ENCODE measurements at places on chromosomes 1 and 21. TPM values are rescaled to one million over a fixed set of nuclear protein-coding genes. Genes with fewer than 3 reads are reported as not detected.

The DPH2 gene
- 48.2 TPM for total RNA-seq

The SCNM1 gene
- 89.1 TPM for total RNA-seq

The CTSE gene
- total RNA-seq: not detected

The CD5L gene
- total RNA-seq: not detected

The IQCC gene
- total RNA-seq: 5.0 TPM

- H3K27ac ChIP-seq: no peak overlapping the region
- no peak for DNase-seq
- peaks cover 83% of the 10 kb centered on the region for H3K36me3 ChIP-seq
- H3K4me1 ChIP-seq: peaks cover 69% of the 10 kb centered on the region
These were observed 7.7 kb downstream of the YBX1 start for GRCh38 chr1:42689912-42690311.

GRCh38 chr1:28246427-28246832 is 10.5 kb downstream of the ATP5IF1 start:
- H3K36me3 ChIP-seq: no peaks in the 10 kb centered on the region
- peak; percentile 34 for DNase-seq
- H3K4me1 ChIP-seq: peaks cover 49% of the 10 kb centered on the region
- H3K4me3 ChIP-seq: peak overlapping the region; percentile 92

DNA sequence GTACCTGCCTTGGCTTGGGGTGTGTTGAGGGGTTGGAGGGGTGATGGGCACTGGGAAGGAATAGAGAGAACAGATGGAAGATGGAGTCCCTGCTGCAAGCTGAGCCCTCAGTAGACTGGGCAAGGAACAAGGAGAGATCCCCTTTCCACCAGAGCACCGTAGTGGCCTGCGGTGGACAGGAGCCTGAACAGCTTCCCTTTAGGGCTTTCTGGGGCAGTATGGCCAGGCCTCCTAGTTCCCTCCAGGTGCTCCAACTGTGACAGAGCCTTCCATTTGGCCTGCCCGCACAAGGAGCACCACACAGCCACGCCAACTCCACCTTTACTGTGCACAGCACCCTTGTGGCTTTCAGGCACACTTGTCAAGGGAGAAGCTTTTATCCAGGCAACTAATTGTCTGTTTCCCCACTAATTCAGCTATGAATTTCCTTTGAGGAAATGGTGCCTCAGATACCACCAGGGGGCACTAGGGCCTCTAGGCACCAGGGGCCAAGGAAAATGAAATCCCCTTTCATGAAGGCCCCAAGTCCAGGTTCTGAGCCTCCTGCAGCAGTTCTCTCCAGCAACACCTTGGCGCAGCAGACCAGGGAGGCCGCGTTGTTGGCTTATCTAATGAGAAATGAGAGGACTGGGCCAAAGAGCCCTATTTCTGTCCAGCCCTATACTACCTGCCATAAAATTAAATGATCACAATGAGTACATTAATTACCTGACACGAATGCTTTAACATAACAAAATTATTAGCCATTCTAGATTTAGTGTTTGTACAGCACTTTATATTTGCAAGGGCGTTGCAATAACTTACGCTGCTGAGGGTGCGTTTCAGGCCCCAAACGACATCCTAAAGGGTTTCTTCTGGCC is 23.1 kb upstream of the ERI3 start:
- H3K4me1 ChIP-seq: no peaks in the 10 kb centered on the region
- no peaks in the 10 kb centered on the region for H3K36me3 ChIP-seq
- no peak for DNase-seq
- no peak overlapping the region for H3K27ac ChIP-seq

DNA sequence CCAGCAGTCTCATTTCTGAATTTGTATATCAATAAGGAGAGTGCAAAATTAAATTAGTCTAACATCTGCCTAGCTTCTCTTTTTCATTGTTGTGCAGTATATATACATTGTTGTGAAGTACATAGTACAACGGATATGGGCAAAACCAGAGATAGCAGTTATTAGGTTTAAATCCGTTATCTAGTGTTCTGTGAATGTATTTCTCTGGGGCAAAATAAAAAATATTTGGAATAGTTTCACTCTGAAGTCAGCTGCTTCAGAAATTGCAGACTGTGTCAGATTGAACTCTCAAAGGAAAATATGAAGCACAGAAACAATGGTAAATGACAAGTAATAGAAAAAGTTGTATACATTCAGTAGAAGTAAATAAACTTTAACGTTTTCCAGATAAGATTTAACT is 836.5 kb upstream of the CXADR start:
- H3K4me1 ChIP-seq: no peaks in the 10 kb centered on the region
- H3K27ac ChIP-seq: no peak overlapping the region
- no peaks in the 10 kb centered on the region for H3K36me3 ChIP-seq
- H3K27me3 ChIP-seq: no peaks in the 10 kb centered on the region
- no peak for DNase-seq

- DNase-seq: no peak
- H3K27ac ChIP-seq: no peak overlapping the region
- no peak overlapping the region for H3K4me3 ChIP-seq
These were observed 56.1 kb downstream of the RIPK4 start for GRCh38 chr21:41710823-41711160.

- DNase-seq: no peak
- no peak overlapping the region for H3K27ac ChIP-seq
- H3K27me3 ChIP-seq: no peaks in the 10 kb centered on the region
- no peak overlapping the region for H3K4me3 ChIP-seq
These were observed 157.6 kb downstream of the CACNA1E start for GRCh38 chr1:181640956-181641355.

DNA sequence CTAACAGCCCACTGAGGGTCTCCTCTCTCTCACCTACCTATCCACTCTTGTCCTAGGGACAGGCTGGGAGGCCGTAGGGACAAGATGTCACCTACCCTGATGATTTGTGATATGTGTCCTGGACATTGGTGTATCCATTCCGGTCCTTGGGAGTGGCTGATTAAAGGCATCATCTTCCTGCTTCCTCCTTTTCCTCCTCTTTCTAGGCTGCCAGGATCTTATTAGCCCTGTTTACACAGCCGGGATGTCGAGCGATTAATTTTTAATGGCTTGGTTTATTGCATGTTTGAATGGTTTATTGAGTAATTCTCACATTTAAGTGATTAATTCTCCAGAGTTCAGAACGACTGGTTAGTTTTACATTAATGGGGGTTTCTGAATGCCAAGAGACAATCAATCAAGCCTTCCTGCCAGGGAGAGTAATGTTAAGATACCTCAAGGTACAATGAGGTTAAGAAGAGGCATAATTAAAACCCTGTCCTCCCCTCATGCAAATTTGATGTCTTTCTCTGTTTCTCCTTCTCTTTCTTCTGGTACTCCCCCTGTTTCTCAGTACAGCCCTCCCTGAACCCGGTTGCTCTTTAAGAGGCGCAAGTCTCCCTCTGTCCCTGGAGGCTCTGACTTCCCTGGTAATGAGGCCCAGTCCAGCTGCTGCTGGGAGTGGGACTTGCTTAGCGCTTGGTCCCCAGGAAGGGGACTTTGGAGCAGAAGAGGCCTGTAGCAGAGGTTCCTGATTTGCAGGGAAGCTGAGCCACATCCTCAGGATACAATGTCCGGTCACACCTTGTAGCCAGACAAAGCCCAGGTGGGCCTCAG is 50.9 kb downstream of the ACTL8 start:
- H3K27ac ChIP-seq: no peak overlapping the region
- H3K4me3 ChIP-seq: no peak overlapping the region
- H3K36me3 ChIP-seq: no peaks in the 10 kb centered on the region
- no peak for DNase-seq

DNA sequence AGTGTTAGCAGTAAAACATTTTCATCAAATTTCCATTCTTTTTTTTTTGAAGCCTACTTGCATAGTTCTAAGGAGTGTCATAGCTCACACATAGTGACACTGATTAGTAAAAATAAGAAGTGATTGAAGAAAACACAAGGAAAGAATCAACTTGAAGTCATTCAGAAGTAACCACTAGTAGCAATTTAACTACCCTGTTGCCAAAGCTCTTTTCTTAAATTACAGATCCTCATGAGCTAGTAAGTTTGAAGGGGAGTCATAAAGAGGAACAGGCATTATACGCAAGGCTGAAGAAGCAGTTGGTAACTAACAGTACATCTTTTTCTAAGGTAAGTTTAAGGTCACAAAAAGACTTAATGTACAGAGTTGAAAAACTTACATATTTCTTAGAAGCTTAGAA is 332.2 kb downstream of the CHRM3 start:
- peak overlapping the region; percentile 84 for H3K4me3 ChIP-seq
- no peak for DNase-seq
- H3K27me3 ChIP-seq: no peaks in the 10 kb centered on the region
- no peaks in the 10 kb centered on the region for H3K36me3 ChIP-seq

- H3K36me3 ChIP-seq: no peaks in the 10 kb centered on the region
- H3K4me1 ChIP-seq: peaks cover 3% of the 10 kb centered on the region
- no peak overlapping the region for H3K27ac ChIP-seq
- H3K4me3 ChIP-seq: no peak overlapping the region
- DNase-seq: no peak
These were observed 3.0 kb downstream of the SLC44A3 start for GRCh38 chr1:94823116-94823515.

DNA sequence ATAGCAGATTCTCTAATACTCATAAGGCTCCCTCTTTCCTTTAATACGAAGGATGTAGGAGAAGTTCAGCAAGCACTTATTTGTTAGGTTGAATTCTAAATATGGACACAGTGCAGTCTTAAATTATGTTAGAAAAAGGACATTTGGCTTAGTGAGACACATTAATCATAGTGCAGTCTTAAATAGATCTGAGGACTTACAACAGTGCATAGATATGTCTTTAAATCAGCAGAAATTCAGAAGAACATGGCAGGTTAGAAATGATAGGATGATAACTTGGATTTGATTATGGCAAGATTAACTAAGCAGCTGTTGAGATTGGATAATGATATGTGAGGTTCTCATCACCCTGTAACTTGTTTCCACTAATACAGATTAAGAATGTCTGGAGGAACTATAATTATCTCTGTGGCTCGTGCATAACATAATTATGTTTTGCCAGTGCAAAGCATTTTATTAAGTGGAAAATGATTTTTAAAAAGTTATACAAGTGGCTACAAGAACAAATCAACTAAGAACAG is 485.9 kb downstream of the USP25 start:
- H3K4me3 ChIP-seq: no peak overlapping the region
- no peak for DNase-seq
- H3K4me1 ChIP-seq: no peaks in the 10 kb centered on the region
- H3K36me3 ChIP-seq: no peaks in the 10 kb centered on the region
- H3K27ac ChIP-seq: no peak overlapping the region

DNA sequence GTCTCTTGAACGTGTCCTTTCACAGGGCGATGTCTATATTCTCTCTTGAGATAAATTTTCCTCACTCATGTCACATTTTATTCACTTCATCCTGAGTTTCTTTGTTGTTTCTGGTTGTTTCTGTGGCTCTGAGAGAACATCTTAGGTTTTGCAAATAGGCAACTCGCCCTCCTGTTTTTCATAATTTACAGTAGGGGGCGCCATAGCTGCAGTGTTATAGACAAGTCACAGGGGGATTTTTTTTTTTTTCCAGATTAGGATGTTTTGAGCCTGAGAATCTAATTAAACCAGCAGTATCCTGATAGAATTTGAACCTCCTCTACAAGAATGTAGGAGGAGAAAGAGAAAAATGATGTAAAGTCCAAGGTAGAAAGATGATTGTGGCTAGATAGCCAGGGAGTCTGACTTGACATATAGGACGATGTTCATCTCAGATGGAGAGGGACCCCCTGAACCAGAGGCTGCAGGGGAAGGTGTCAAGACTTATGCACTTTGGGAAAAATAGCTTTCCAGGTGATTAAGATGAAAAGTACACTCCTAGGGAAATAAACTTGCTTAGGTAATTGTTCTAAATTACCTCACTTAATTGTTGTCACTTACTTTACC is 76.3 kb downstream of the ZP4 start:
- no peak for DNase-seq
- no peaks in the 10 kb centered on the region for H3K4me1 ChIP-seq
- no peak overlapping the region for H3K27ac ChIP-seq
- H3K36me3 ChIP-seq: no peaks in the 10 kb centered on the region
- no peak overlapping the region for H3K4me3 ChIP-seq
- H3K27me3 ChIP-seq: no peaks in the 10 kb centered on the region

DNA sequence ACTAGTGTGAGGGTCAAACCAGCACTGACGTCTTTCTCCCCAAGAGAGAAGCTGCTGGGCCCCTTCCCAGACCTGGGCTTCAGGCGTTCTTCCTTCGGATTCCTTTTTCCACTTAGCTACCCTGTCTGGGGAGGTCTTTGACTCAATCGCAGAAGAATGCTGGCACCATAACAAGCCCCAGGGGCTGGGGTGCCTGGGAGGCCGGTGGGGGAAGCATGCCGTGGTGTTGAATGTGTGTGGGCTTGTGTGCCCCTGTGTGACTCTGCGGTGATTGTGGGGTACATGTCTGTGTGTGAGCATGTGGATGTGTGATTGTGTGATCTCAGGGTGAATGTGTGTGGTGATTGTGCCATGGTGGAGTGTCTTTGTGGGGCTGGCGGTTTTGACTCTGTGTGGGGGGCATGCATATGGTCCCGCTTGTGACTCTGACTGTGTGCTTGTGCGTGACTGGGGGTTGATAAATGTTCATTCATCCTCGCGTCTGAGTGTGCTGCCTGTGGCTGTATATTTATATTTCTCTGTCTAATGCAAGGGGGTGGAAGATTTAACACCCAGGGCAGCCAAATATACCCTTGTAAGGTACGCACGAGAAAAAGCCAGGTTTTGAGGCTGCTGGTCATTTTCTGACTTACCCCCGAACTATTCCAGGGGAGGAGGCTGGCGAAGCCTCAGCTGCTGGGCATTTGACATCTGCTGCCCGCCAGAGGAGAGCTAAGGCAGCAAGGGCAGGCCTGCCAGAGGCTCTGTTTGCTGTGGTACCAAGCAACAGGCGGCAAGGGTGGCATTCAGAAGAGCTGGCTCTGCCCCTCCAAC is 1.1 kb upstream of the SYNC start:
- no peak overlapping the region for H3K27ac ChIP-seq
- DNase-seq: no peak
- H3K27me3 ChIP-seq: peaks cover 48% of the 10 kb centered on the region
- H3K4me1 ChIP-seq: peaks cover 9% of the 10 kb centered on the region
- peak overlapping the region; percentile 26 for H3K4me3 ChIP-seq

- no peak overlapping the region for H3K27ac ChIP-seq
- no peak for DNase-seq
- H3K36me3 ChIP-seq: no peaks in the 10 kb centered on the region
- no peak overlapping the region for H3K4me3 ChIP-seq
These were observed 6.4 kb upstream of the SERBP1 start for GRCh38 chr1:67436511-67437055.

- peaks cover 70% of the 10 kb centered on the region for H3K27me3 ChIP-seq
- H3K27ac ChIP-seq: no peak overlapping the region
- DNase-seq: no peak
- peaks cover 3% of the 10 kb centered on the region for H3K4me1 ChIP-seq
- H3K36me3 ChIP-seq: no peaks in the 10 kb centered on the region
- no peak overlapping the region for H3K4me3 ChIP-seq
These were observed 4.7 kb downstream of the ARHGEF11 start for GRCh38 chr1:157040802-157041201.

All from activated T-helper 2 cell treated with anti-CD3 and anti-CD28 coated beads, Interferon-gamma antibody, Interleukin-2, Interleukin-4, amounts not matched to agents 10 μg/mL and 5 μg/mL and 100 μg/mL, durations not matched to agents 14 hours and 24 hours and 36 hours (primary cell).